ENCODE measurements at places on chromosomes 7 and 10.

GRCh38 chr10:17265468-17265867, 37.4 kb downstream of the VIM start:
- DNase-seq: no peak

DNA sequence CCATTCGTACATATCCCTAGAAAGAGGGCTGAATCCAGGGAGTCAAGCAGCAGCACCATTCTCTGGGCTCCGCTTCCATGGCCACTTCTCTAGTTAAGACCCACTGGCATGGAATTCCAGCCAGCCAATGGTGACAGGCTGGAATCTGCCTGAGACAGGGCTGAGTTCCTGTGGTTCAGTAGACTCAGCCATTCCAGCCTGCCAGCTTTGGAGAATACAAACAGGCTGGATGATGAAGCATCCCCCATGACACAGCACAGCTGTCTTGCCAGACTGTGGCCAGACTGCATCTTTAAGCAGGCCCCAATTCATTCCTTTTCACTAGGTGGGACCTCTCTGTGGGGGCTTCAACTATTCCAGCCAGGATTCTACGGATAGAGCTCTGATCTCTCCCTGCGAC, 329.6 kb downstream of the XPNPEP1 start:
- DNase-seq: no peak

DNA sequence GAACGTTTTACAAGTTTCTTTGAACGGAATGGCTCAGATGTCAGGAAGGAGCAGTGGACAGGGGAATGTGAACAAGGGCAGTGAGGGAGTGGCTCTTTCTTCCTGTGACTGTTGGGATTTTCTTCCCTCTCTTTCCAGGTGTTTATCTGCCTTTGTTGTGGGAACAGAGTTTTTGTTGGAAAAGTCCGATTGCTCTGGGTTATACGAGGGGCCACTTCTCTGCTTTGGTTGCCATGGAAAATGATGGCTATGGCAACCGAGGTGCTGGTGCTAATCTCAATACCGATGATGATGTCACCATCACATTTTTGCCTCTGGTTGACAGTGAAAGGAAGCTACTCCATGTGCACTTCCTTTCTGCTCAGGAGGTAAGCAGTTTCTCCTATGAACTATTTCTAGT, 41.4 kb downstream of the ZRANB1 start:
- no peak for DNase-seq

- DNase-seq: no peak
Measured at GRCh38 chr7:70710651-70711050, 421.3 kb upstream of the GALNT17 start.

DNA sequence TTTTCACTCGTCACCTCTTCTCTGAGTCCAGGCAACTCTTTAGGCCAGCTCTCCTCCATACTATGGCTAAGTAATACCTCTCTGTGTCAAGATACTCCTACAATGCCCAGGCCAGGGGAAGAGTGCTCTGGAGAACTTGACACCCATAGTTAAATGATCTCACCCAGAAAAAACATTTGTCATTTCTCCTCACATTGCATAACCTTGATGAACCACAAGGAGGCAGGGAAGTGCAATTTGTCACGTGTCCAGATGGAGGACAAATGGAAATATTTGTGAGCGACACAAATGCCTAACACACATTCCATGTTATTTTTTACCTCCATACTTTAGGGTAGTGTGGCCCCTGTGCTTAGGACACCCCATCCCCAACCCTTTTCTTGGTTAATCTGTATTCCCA, 78.3 kb downstream of the HTR7 start:
- no peak for DNase-seq

- no peak for DNase-seq
Measured at GRCh38 chr10:58384095-58384494, 1.1 kb upstream of the TFAM start.

GRCh38 chr10:12927896-12928295, 73.6 kb downstream of the CCDC3 start:
- DNase-seq: no peak

GRCh38 chr7:95611224-95611623, 14.9 kb upstream of the PDK4 start:
- DNase-seq: no peak

DNA sequence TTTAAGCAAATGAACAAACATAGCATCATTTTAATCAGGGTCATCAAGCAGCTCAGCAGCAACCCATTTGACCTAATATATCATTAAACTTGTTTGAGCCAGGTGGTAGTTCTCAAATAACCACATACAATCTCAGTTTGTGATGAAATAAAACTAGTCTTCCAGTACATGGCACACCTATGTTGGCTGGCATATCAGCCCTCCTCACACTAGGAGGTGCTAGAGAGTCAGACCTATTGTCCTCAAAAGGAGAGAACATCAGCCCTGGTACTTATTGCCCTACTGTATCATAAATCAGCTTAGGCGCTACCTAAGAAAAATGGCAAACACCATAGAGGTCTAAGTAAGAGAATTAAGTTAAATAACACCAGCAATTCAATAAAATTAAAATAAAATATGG, 81.7 kb downstream of the CABCOCO1 start:
- no peak for DNase-seq

- no peak for DNase-seq
Measured at GRCh38 chr7:14892961-14893360, 9.6 kb downstream of the DGKB start.

DNA sequence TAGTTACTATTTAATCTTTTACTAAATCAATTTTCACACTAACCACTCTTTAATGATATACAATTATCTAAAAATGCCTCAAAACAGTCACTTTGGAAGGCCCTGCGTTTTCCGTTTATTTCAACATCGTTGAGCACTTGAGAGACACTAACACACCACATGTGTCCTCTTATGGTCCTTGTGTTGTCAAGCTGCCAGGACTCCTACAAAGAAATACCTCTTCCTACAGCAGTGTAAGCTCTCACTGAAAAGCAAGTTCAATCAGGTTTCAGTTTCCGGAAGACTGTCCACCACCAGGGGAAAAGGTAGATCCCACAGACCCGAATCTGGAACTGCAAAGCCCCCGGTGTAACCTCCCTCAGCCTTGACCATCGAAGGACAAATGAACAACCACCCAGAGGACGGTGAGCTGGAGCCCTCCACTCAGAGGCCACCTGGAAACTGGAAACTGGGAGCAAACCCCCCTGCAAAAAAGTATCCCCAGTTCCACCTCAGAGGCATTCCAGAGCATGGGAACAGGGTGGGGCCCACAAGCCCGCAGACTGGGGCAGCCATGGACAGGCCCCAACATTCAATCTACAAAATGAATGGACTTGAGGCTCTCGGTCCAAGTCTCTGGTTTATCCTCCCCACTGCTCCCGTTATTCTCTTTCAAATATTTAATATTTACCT, 37.6 kb downstream of the KCNH2 start:
- DNase-seq: no peak

- DNase-seq: no peak
Measured at GRCh38 chr10:86003201-86003621, 363.4 kb downstream of the GRID1 start.

DNA sequence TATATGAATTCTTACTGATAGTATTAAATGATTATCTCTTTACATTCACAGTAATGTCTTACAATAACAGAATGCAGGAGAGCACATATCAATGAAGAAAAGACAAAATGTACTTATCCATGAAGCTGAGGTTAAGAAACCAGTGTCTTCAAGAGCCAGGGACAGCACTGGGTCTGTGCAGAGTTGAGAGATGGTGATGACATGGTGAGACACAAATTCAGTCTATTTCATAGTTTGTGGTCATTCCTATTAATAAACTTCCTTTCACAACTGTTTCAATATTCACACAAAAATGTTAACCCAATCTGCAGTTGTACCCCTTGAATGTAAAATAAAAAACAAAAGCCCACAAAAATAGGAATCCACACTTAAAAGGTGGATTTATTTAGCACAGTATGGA, 5.3 kb upstream of the MAGI2 start:
- no peak for DNase-seq

All from NCI-H526 treated with DMSO at 0.1 percent for 48 hours (cell line).